ENCODE measurements at places on chromosomes 11 and 22.

DNA sequence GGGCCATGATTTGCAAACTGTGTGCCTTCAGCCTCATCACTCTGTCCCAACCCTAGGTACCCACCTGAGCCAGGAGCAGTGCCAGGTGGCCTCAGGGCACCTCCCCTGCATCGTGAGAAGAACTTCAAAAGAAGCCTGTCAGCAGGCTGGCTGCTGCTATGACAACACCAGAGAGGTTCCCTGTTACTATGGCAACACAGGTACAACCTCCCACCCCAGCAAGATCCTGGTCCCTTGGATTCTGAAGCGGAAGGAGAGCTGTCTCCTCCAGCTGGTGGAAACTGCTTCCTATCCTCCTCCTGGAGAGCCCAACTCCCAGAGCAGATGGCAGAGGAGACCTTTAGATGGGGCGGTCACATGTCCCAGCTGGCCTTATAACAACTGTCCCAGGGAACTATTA lies 2.9 kb downstream of the ZP1 start:
- DNase-seq: no peak

- no peak for DNase-seq
Observed at GRCh38 chr22:37752189-37753087, 55.3 kb upstream of the GCAT start.

GRCh38 chr22:23677701-23677995 lies 13.2 kb upstream of the RGL4 start:
- no peak for DNase-seq

GRCh38 chr11:69978841-69979614 lies 99.1 kb upstream of the ANO1 start:
- DNase-seq: no peak

- no peak for DNase-seq
Observed at GRCh38 chr11:96147906-96148486, 195.0 kb downstream of the MAML2 start.

DNA sequence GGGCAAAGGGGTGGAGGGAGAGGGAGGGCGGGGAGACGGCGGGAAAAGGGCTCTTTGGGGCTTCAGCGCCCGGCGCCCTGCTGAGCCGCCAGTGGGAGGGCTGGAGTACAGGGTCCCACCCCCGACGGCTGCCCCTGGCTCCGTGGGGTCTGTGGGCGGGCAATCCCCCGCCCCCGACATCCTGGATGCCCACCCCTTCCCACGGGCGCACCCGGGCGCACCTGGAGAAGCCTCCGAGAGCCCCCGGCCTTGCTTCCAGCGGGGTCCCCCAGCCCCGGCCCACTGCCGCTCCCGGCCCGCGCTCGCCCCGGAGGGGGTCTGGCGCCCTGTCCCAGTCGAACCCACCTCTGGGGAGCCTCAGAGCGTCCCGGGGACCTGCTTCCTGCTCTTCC lies 394 bp downstream of the CHRM4 start:
- no peak for DNase-seq

DNA sequence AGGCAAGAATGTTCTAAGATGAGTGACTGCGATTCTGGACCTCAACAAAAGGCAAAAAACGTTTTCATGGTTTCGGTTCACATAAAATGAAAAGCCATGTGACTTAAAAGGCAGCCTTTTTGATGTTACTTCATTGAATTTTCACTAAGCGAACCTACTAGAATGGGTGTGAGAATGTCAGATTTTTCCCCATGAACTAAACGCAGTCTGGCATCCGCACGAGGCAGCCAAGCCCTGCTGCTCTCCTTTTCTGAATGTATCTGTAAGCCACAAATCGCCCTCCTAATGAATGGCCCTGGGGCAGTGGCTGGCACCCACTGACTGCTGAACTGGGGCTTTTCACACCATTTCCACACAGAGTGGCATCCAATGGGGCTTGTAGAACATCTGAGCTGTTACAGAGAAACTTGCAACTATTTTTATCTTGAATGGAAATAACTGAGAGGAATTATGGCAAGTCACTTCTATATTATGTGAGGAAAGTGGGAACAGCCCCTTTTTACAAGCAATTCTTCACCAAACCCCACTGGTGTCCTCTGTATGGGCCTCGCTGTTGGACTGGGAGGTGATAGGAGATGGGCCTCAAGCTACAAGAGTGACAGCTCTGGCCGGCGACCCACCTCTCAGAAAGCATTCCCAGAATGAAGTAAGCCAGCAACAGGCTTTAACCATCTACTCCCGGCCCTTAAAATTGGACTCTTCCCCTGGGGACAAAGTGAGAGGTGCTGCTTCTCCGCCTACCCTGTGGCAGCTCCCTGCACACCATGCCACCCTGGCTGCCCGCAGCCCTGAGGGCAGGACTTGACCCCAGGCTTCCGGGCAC lies 29.4 kb downstream of the PPP2R1B start:
- DNase-seq: no peak

DNA sequence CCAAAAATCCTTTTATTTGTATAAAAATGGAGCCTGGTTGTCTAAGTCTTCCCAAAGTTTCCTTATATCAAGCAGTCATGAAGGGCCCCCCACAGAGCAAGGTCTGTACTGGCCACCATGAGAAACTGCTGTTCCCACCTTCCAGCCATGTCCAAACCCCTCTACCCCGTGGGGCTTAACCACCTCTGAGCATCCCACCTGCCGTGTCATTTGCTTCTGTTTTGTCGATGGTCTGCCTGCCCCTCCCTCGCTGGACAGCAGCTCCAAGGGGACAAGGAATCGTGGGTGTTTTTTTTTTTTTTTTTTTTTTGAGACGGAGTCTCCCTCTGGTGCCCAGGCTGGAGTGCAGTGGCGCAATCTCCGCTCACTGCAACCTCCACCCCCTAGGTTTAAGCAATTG lies 11.1 kb upstream of the ANO1 start:
- DNase-seq: no peak

GRCh38 chr22:33919391-33920196 lies 682 bp downstream of the LARGE1 start:
- no peak for DNase-seq

GRCh38 chr11:83006877-83007330 lies 64.8 kb downstream of the RAB30 start:
- no peak for DNase-seq

GRCh38 chr22:19086417-19086816 lies 35.8 kb downstream of the DGCR2 start:
- no peak for DNase-seq

DNA sequence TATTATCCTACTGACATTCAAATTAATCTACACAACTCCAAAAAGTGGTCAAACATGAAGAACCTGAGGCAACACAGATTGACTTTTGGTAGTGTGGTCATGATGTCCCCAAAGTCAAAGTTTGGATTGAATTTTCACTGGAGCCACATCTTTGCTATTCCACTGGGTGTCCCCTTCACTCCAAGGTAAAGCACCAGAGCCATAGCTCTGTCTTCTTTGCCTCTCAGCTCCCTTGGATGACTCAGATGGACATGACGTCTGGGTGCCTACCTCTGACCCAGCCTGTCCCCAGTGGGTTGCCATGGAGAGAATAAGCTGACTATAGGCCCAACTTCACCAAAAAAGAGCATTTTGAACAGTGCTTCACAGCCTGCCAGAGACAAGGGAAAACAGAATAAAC lies 57.4 kb upstream of the ARHGAP42 start:
- no peak for DNase-seq

GRCh38 chr11:21037850-21038249 lies 368.5 kb downstream of the NELL1 start:
- DNase-seq: no peak

DNA sequence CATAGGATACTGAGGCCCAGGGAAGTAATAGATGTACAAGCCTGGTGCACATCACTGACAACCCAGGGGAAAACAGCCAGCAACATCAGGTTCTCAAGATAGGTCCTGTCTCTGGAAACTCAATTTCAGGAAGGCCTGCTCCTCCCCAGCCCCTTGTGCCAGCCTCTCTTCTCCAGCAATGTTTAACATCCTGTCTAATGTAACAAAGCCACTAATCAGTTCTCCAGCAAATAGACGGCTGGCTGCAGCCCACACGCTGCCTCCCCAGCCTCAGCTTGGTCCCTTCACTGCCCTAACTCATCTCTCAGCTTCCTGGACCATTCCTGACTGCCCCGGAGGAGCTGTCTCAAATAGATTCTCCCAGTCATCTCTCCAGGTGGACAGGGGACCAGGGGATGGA lies 37.8 kb downstream of the RPL27A start:
- no peak for DNase-seq

Data from activated gamma-delta T cell (primary cell).